Activated CD4-positive, CD25-positive, alpha-beta regulatory T cell treated with anti-CD3 and anti-CD28 coated beads, Interleukin-2, amount 50 U/mL, for 72 hours (primary cell): ENCODE measurements at places on chromosomes 13 and 19.

DNA sequence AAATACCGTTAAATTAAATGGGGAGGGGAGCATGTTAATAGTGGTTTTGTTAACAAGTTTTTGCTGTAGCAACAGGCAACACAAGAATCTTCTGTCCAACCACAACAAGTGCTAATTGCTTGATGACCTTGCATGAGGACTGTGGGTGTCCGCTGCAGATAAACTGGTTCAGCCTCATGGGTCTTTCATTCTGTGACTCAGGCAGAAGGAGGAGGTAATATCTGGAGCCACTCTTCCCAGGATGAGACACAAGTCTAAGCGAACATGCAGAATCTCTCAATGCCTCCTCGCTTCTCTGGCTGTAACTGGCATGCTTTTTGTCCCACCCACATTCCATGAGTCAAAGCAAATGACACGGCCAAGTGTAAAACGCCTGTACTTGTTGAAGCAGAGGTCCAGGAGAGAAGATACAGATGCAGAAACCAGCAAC is 56.6 kb upstream of the MYO16 start:
- DNase-seq, result no peak

DNA sequence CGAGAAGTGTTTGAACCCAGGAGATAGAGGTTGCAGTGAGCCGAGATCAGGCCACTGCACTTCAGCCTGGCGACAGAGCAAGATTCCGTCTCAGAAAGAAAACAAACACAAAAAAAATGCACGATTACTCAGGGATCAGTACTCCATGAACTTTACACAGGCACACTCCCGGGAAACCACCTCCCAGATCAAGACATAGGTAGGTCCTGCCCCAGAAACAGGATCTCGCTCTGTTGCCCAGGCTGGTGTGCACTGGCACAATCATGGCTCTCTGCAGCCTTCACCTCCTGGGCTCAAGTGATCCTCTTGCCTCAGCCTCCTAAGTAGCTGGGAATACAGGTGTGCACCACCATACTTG is 11.2 kb downstream of the VASP start:
- DNase-seq, result no peak

DNA sequence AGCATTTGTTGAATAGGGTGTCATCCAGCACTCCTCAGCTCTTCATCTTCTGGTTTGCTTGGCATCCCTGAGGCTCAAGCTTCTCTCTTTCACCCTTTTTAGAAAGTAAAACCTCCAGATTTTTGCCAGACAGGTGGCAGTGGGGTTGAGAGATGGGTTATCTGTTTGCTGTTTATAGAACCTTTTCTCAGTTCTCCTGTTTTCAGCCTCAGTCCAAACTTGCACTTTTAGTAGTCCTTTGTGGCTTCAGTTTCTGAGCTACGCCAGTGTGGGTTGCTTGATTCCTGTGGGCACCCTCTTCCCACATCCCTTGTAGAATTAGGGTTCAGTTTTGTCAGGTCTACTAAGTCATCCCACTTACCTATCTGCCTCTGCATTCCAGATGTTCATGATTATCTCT is 147.9 kb downstream of the PAN3 start:
- DNase-seq, result no peak

GRCh38 chr13:80979035-80979641 is 638.2 kb upstream of the SPRY2 start:
- DNase-seq, result no peak

DNA sequence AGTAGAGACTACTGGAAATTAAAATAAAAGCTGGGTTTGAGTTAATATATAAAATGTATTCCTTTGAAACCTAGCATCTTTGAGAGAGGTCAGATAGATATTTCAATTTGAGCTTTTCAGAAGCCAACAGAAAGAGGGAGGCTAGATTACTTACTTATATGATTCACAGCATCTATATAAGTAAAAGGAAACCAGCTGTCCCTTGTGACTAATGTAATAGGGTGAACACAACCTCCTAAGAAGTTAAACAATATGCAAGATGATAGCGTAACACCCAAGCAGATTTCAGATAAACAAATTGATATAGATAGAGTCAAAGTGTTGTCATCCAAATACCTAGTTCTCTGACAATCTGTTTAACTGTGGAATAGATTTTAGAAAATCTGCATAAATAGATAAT is 393.5 kb upstream of the GPC6 start:
- DNase-seq, result no peak

GRCh38 chr19:42288387-42288786 is 13.5 kb upstream of the PRR19 start:
- no peak for DNase-seq

DNA sequence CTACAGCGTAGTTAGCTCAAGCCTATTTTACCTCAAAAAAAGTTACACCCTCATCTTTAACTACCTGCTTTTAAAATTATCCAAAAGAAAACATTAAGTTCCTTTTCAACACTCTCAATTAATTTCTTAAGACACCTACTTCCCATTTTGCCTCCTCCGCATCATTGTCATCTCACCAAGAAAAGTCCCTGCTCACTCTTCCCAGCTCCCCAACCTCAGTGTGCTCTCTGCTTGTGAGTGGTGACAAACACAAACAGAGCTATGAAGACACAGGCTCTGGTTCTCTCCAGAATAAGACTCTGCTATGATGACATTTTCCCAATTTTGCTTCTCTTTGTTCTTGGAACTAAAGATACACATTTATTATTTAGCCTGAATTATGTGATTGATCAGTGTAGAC is 385.1 kb upstream of the HTR2A start:
- DNase-seq, result no peak

- DNase-seq, result no peak
These were observed 874 bp downstream of the TRIM28 start for GRCh38 chr19:58544591-58545285.

DNA sequence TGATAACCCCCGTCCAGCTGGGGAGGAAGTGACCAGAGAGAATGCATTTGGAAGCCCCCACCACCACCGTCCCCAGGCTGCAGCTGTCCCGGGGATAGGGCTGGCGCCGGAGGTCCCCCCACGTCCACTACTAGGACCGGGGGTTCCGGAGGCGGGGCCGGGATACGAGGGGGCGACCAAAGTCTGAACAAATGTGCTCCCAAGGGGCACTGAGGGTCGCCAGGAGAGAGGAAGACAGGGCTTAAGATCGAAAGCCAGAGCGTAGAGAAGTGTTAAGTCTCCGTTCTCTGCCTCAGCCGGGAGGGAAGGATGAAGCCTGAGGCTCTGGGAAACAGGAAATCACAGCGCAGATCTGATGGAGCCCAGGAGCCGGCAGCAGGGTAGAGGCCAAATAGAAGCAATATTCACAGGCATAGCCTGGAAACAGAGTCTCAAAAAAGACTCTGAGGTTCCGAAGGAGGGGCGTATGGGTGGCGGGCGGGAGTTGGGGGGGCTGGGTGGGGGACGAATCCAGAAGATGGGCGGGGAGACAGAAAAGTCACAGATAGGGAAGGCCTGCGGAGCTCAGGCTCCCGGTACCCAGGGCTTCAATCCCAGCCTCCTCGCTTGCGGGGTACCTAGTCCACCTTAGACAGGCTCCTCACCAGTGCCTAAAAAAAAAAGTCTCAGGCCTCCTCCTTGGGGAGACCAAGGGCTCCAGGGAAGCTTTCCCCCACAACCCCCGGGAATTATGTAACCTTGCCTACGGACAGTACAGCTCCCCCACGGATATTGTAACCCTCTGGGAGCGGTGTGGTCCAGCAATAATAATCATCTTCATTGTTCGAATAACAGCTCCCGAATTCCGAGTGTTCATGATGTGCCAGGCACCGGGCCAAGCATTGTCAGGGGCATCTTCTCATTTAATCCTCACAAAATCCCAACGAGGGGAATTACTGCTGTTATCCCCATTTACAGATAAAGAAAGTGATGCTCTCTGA is 1.1 kb upstream of the ERF start:
- DNase-seq, result no peak

- no peak for DNase-seq
These were observed 1606.3 kb upstream of the MIR17HG start for GRCh38 chr13:89740994-89741685.

DNA sequence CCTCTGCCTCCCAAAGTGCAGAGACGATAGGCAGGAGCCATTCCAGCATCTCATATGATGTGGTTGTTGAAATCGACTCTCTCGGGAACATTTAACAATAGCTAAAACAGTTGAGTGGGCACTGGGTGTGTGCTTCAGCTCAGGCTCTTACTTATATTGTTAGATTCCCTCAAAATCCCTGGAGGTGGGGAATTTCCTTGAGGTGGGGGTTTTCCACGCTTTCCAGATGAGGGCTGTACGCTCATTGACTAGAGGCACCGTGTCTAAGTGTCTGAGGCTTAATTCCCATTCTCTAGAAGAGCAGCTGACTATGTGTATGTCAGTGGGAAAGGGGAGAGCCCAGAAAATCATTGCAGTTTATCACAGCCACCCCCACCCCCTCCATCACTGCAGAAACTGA is 10.8 kb upstream of the GRAMD1A start:
- no peak for DNase-seq

- peak; percentile 48 for DNase-seq
These were observed at the start of gene WDR87 for GRCh38 chr19:37905946-37906868. WDR87 (minus strand) TSS chr19:37906594; CDS start chr19:37898239, 8,355 bp downstream.

GRCh38 chr13:27806744-27807387 is 14.6 kb downstream of the GSX1 start:
- no peak for DNase-seq

DNA sequence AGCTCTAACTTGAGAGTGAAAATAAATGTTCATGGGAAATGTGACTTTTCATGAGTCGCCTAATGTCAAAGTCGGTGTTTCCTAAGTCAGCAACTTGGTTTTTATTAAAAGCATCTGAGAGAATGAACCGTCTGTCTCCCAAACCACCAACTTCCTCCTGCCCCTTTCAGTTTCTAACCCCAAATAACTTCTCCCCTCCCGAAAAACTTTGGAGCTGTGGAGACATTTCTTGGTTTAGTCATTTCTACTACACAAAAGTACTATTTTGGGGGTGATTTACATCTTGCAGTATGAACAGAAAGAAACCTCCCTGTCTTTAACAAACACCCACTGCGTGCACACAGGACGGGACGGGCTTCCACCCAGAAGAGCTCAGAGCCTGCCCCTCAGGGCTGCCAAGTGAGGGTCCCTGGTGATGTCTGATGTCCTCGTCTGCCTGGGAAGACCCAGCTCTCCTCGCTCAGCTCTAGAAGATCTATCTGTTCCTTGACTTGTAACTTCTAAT is 65.0 kb downstream of the RASA3 start:
- DNase-seq, result no peak

GRCh38 chr19:48696353-48697010 is 711 bp downstream of the FUT2 start:
- DNase-seq, result no peak

- DNase-seq, result no peak
These were observed 617.2 kb downstream of the SLITRK5 start for GRCh38 chr13:88288326-88288725.

DNA sequence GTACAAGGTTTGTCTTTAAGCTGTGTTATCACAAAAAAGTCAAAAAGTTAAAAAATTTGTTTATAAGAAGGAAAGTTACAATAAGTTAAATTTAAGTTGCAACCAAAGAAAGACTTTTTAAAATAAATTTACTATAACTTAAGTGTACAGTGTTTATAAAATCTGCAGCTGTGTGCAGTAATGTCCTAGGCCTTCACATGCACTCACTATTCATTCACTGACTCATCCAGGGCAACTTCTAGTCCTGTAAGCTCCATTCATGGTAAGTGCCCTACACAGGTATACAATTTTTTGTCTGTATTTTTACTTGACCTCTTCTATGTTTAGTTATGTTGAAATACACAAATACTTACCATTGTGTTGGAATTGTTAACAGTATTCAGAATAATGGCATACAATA is 667.9 kb upstream of the SLITRK5 start:
- no peak for DNase-seq

DNA sequence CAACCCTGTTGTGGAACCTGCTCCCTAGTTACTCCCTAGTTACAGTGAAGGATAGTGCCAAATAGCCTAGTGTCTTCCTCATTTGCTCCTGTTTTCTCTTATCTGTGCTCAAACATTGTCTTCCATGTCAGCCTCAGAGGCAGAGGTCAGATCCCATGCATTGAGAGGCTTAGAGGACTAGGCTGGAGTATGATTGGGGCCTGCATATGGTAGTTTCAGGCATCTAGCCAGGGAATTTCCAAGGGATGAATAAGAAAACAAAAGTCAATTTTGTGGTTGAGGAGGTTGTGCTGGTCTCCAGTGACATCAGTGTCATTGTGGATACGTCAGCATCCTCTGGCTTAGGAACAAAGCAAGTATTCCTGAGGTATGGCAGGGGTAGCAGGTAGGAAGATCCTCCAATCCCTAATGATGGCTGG is 9.4 kb downstream of the ZNF546 start:
- no peak for DNase-seq

- no peak for DNase-seq
These were observed 149.2 kb downstream of the GGACT start for GRCh38 chr13:100439247-100439970.

GRCh38 chr19:47436712-47437401 is 17.5 kb upstream of the MEIS3 start:
- DNase-seq, result peak; percentile 89

DNA sequence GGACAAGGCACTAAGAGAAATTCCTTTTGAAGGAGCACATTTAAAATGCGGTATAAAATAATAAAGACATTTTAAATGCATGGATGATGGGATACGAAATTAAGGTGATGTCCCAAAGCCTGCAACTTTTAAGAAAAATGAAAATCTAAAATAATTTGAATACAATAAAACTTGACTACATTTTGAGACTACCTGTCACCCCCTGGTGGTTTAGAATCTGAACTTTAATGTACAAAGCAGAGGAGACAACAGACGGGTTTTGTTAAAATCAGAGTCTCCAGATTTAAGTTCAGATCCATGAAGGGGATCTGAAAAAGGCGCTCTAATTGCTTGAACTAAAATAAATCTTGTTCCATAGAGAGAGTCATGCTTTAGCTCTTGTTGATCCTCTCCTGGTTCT is 1129.3 kb upstream of the PCDH20 start:
- no peak for DNase-seq

GRCh38 chr19:31781542-31781941 is 432.3 kb upstream of the TSHZ3 start:
- no peak for DNase-seq

GRCh38 chr13:22776394-22777186 is 404.2 kb upstream of the SGCG start:
- DNase-seq, result no peak

DNA sequence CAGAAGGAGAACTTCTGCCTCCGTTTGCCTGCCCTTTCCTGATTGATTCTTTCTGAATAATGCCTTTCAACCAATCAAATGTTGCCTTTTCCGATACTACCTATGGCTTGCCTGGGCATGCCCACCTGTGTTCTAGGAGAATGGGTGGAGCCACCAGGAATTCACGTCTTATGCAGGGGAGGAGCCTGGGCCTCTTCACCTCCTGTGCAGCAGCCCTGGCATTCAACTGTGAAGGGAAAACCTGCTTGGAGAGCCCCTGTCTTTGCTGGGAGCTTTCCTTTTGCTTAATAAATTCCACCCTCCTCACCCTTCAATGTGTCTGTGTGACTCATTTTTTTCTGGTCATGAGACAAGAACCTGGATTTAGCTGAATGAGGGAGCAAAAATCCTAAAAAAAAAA is 730.7 kb downstream of the UQCRFS1 start:
- DNase-seq, result no peak

GRCh38 chr19:55451965-55452748 is 9.1 kb upstream of the SHISA7 start:
- DNase-seq, result no peak
